ENCODE measurements at places on chromosomes 13 and 19.
A peak's percentile ranks its signal among the peaks of the same experiment; 100 is the strongest.

DNA sequence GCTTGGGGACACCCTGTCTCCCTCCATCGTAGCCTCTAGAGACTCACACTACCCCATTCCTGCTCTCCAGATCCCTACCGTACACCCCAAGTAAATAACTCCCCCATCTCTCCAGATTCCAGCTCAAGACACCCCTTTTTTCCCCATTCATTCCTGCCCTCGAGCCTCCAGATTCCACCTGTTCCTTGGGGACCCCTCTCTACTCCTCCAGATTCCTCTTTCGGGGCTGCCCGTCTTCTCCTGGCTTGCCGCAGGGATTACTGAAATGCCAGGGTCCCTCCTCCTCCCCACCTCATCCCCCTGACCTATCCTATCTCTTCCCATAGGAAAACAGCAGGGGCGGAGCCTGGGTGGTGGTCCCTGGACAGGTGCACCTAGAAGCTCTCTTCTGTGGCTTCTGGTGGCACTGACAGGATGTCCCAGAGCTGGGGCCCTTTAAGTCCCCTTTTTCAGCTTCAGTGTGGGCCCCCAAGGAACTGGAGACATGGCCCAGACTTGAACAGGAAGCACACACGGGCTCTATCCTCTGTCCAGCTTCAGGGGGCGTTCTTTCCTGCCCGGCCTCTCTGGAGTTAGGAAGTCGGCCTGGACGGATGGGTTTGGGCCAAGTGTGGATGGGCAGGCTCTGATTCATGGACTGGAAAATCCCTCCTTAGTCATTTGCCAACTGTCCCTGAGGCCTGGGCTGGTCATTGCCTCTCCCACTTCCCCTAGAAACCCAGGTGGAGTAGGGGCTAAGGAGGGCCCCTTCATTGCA lies 1.2 kb downstream of the ZSWIM4 start:
- DNase-seq = no peak

- DNase-seq = no peak
These were observed 57.2 kb downstream of the WASF3 start for GRCh38 chr13:26614721-26615120.

GRCh38 chr13:64029343-64030093 lies 2613.9 kb upstream of the PCDH20 start:
- no peak for DNase-seq

- no peak for DNase-seq
These were observed 854 bp downstream of the IL12RB1 start for GRCh38 chr19:18085702-18086457.

- DNase-seq = no peak
These were observed 6.8 kb upstream of the ZNF765 start for GRCh38 chr19:53388168-53388567.

- no peak for DNase-seq
These were observed 9.5 kb downstream of the RINL start for GRCh38 chr19:38868551-38868950.

GRCh38 chr19:47569331-47569730 lies 3.6 kb downstream of the ZNF541 start:
- no peak for DNase-seq

DNA sequence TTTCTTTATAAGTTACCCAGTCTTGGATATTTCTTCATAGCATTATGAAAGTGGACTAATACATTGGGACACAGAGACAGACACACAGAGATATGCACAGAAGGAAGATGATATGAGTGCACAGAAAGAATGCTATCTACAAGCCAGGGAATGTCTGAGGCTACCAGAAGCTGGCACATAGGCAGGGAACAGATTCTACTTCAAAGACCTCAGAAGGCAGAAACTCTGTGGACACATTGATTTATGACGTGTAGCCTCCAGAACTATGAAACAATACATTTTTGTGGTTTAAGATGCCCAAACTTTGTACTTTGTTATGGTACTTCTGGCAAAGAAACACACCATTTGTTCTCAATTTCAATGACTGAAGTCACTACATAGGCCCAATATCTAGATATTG lies 556.7 kb downstream of the PCDH9 start:
- DNase-seq = no peak

- DNase-seq = no peak
These were observed 37.0 kb upstream of the FARP1 start for GRCh38 chr13:98105929-98106336.

DNA sequence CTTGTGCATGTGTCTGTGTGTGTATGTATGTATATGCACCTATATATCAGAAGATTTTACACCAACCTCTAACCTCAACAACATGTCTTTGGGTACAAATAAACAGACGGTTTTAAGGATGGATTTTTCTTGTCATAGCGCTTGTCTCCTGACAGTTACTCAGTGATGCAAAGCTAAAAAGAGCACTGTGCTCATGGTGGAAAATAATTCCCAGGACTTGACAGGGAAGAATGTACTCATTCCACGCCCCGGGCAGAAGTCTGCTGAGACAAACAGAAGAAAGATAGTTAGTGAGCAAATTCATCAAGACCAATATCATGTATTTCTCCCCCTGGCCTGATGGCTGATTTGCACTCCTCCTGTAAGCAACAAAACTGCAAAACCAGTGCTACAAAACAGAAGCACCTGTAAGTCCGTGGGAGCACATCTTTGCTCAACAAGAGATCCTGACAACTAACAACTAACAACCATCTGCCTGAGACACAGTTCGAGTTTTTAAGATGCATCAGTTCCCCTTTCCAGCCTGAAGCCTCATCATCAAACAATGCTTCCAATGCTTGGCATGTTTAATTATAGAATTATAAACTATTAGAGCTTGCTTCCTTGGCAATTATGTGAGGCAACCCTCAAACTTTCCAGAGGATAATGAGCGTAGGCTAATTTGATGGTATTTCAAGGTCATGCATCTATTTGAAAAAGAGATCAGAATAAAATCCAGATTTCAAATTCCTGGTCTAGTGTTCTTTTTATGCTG lies 812.7 kb upstream of the MIR17HG start:
- DNase-seq = no peak

DNA sequence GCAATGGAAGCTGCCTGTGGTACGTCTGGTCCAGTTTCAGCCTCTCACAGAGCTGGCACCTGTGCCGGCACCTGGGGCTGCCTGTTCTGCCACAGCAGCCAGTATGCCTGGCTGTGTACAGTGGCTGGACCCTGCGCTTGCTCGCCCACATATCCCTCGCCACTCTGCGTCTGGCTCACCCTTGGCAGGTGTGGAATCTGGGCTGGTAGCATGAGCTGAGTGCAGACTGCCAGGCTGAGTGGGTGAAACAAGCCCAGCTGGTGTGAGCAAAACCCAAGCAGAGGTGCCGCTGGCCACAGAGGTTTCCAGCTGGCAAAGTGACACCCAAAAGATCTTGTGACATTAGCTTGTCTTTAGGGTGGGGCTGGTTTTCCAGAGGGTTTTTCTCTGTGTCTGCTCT lies 80.7 kb downstream of the ING1 start:
- no peak for DNase-seq

- DNase-seq = no peak
These were observed 199.1 kb downstream of the STK24 start for GRCh38 chr13:98377635-98378378.

GRCh38 chr13:30918662-30919405 lies 12.8 kb downstream of the MEDAG start:
- DNase-seq = no peak

GRCh38 chr13:36815062-36815461 lies 4.0 kb upstream of the RFXAP start:
- no peak for DNase-seq

DNA sequence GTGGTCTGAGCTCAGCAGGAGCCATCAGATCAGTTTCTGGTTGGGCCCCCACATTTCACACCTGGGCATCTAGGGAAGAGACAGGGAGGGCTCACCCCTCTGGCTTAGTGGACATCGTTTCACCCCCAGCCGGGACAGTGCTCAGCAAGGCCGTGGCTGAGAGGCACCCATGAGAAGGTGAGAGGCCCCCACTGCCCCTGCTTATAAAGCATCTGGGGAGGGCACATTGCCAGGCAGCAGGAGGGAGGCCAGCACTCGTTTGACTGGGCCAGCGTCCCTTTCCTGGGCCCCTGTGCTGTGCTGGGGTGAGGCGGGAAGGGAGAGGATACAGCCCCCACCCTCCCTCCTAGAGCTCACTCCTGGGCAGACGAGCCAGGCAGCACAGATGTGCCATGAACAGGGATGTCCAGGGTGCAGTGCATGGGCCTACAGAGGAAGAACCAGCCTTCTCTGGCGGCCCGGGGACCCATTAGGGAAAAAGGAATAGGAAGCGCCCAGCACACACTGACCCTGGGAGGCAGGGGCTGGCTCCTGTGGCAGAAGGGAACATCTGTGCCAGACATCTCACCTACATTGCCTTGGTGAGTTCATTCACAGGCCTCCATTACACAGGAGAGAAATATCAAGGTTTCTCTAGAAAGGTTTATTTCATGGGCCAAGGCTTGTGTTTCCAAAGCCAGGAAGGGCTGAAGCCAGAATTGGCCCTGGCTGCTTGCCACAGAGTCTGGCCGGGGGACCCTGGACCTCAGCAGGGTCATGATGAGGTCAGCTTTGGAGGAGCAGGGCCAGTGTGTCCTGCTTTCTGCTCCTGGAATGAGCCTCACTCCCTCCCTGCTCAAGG lies 7.7 kb downstream of the AP1M1 start:
- no peak for DNase-seq

DNA sequence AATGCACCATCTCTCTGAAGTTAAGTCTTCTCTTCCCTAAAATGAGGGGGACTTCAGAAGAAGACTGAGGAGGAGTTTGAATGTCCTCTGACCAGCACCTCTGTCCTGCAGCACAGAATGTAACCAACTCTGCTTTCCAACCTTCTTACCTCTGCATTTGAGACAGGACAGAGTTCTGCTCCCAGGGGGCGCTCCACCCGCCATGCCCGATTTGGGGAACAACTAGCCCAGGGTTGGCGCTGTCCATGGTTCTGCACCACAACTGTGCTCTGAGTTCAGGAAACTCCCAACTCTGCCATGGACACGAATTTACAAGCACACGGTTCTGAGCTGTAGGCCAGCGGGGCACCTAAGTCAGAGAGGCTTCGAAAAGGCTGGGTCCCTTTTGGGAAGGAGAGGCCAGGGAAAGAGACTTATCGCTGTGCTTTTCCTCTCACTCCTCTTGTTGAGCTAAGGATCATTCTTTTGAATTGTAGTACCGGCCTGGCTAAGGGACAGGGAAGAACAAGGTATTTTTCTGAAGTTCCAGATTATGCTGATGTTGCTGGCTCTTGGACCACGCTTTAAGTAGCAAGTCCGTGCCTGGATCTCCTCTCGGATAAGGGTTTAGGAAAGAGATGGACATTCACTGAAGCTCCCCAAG lies 22.2 kb downstream of the SIGLEC5 start:
- peak; percentile 20 for DNase-seq

GRCh38 chr13:20901668-20902437 lies 693 bp downstream of the XPO4 start:
- DNase-seq = peak; percentile 1

GRCh38 chr13:94400874-94401273 lies 78.6 kb downstream of the DCT start:
- DNase-seq = no peak

Data from stimulated activated CD8-positive, alpha-beta memory T cell treated with anti-CD3 and anti-CD28 coated beads, Interleukin-4, amount 100 ng/mL, for 4 hours (primary cell).